ENCODE measurements at places on chromosomes 13 and 19.

DNA sequence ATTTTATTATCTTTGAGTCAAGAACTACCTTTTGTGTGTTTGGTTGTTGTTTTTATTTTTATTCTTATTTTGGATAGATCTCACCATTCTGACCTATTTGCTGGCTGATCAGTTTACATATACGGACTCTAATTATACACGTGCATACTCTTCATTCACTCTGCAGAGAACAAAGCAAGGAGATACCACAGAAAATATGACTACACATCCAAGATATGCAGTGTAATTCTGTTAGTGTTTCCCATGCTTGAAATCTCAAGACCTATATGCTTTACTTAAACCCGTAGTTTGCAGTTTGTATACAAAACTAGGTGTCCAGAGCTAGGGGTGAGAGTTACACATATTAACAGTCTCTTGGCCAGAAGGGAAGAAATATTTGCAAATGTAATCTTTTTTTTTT lies 205.5 kb downstream of the DCLK1 start:
- no peak for DNase-seq

GRCh38 chr13:94414708-94415107 lies 64.8 kb downstream of the DCT start:
- no peak for DNase-seq

DNA sequence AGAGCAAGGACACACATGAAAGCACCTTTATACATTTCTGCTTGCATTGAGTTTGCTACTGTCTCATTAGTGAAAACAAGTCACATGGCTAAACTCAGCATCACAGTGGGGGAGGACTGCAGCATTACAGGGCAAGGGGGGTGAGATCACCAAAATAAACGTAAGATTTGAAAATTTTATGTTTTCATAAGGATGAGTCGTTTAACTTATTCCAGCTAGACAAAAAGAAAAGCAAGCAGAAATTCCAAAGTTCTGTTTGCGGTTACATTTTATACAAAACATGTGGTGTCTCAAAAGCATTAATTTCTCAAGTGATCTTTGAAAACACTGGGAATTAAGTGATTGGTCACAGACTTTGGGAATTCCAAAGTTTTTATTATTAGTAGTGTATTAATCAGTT lies 261.4 kb upstream of the RXFP2 start:
- DNase-seq: no peak

- DNase-seq: no peak
Observed at GRCh38 chr19:27860309-27860934, 1352.5 kb downstream of the UQCRFS1 start.

Data from NCI-H1436 (cell line).